ENCODE measurements at places on chromosomes 5 and 9.
A peak's percentile ranks its signal among the peaks of the same experiment; 100 is the strongest.

DNA sequence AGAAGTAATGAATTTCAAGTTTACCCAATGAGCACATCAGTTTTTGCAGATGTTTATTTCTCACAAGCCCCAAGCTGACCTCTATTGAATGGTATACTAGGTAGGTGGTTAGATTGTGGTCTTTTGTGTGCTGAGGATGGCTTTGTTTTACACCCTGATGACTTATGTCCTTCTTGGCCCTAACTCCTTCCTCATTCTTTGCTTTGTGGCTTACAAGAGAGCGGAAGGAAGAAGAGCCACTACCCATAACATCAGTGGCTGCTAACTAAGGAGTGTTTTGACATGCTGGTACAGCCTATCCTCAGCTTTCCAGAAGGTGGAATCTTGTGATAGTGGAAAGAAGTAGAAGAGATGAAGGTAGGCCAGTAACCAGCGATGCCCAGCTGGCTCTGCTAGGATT is 85.7 kb upstream of the NTRK2 start:
- no peak for DNase-seq

DNA sequence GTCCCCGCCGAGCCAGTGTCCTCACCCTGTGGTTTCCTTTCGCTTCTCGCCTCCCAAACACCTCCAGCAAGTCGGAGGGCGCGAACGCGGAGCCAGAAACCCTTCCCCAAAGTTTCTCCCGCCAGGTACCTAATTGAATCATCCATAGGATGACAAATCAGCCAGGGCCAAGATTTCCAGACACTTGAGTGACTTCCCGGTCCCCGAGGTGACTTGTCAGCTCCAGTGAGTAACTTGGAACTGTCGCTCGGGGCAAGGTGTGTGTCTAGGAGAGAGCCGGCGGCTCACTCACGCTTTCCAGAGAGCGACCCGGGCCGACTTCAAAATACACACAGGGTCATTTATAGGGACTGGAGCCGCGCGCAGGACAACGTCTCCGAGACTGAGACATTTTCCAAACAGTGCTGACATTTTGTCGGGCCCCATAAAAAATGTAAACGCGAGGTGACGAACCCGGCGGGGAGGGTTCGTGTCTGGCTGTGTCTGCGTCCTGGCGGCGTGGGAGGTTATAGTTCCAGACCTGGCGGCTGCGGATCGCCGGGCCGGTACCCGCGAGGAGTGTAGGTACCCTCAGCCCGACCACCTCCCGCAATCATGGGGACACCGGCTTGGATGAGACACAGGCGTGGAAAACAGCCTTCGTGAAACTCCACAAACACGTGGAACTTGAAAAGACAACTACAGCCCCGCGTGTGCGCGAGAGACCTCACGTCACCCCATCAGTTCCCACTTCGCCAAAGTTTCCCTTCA is 1.4 kb downstream of the GLIS3 start:
- peak; percentile 11 for DNase-seq

DNA sequence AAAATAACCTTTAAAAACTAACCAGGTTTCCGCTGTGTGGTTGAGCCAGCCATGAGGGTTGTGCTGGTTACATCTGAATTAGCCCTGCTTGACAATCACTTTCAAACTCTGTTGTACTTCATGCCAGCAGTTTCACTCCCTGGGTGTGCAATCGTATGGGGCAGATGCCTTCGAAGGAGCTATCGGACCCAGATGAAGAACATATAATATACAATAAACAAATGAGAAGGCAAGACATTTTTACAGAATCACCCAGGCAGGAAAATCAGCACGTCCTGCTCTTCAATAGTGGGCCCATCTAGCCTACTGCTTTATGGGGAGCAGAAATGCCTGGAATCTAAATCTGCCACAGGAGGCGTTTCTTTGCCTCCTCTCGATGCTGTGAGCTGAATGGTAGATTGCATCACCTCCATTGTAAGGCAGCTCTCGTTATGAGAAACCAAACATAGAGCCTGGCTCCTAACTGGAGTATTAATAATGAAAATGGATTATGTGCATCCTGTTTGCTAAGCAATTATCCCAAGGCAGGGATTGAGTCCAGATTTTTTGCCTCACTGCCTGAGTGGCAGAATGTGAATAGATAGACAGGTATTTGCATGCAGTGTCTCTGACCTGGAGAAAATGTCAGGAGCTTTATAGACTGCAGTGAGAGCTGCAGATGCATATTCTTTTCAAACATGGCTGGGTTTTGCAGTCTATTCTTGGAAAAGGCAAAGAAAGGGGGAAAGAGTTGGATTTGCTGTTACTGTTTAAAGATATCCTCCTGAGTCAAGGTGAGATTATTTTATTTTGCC is 143.3 kb upstream of the SMARCA2 start:
- no peak for DNase-seq

DNA sequence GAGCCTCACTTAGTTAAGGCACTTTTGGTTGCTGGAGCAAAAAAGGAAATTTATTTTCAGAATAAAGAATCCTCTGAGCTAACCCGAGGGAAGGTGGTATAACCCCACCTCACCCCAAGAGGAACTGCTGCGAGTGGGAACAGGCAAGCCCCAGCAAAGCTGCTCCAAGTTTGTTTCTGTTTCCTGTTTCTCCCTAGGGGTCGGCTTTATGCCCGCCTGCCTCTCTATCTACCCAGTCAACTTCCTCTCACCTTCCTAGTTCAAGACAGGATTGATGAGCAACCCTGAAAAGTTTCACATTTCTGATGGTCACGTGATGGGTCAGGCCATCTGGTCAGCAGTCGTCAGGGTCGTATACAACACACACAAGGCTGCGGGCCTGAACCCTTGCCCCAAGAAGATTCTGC is 31.1 kb downstream of the TRIO start:
- no peak for DNase-seq

DNA sequence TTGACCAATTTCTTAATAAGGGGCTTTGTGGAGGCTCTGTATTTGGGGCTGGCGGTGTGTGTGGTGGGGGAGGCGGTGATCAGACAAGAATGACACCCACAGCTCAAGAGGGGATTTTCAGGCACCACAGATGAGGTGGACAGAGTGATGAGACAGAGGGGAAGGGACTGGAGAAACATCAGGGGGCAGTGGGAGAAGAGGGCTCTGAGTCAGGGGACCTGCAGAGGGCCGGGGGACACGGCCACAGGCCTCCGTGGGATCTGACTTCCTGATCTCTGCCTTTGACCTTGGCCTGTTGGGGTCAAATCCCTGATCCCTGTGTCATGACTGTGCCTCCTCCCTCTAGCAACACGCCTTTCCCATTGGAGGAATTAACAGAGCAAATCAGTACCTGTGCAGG is 197.7 kb downstream of the C9orf50 start:
- no peak for DNase-seq

GRCh38 chr5:162107591-162107990 is 40.0 kb downstream of the GABRG2 start:
- DNase-seq = no peak

- DNase-seq = no peak
Observed at GRCh38 chr5:177449140-177450061, 2.8 kb downstream of the PRR7 start.

GRCh38 chr5:68170826-68171558 is 44.6 kb upstream of the PIK3R1 start:
- DNase-seq = no peak

DNA sequence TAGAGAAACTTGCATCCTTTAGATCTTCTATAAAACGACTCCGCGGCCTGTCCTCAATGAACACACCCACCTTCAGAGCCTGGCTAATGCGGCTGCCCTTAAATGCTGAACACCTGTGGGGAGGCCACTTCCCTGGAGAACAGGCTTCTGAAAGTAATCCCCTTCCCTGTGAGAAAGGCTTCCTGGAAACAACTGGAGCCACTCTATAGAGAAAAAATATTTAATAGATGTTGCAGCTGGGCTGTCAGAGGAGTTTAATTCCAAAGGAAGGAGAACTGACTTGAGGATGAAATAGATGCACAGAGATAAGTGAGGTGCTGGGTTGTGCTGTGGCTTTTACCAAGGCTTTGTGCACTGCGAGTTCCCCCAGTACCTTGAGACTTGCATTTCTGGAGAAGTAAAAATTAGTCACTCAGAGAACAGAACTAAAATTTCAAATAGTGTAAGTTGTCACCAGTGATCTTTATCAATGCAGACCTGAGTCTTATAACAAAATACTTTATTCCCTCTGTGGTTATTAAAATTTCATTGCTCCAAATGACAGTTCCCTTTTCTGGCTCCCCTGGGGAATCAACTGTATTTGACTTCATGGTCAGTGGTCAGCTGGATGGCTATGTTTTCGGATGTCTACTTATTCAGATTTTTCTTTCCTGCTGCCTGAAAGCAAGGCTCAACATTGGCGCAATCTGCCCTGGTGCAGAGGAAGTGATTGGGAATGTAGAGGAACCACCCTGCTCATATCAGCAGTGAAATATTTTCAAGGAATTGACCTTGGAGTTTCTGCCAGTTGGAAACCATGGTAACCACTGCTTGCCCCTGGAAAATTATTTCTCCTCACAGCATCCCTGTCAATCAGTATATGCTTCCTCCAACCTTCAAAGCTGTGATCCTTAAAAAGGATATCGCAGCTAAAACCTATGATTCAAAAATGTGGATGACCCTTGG is 238.8 kb downstream of the SMARCA2 start:
- DNase-seq = no peak

- DNase-seq = no peak
Observed at GRCh38 chr9:35659340-35659739, 1.2 kb downstream of the CCDC107 start.

GRCh38 chr5:149141957-149142851 is 911 bp downstream of the ABLIM3 start:
- DNase-seq = no peak

DNA sequence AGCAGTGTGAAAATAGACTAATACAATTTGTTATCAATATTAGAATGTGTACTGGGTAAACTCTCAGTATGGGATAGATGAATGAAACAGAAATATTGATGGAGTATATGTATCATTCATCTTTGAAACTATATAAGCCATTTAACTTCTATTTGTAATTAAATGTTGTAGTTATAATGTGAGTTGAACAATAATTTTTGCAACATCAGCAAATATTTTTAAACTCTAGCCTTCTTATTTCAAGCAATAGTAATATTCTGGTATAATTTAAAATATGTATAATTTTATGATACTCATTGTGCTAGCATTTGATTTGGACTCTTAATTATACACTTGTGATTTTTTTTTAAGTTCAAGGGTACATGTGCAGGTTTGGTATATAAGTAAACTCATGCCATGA is 59.6 kb upstream of the RGMB start:
- DNase-seq = no peak

DNA sequence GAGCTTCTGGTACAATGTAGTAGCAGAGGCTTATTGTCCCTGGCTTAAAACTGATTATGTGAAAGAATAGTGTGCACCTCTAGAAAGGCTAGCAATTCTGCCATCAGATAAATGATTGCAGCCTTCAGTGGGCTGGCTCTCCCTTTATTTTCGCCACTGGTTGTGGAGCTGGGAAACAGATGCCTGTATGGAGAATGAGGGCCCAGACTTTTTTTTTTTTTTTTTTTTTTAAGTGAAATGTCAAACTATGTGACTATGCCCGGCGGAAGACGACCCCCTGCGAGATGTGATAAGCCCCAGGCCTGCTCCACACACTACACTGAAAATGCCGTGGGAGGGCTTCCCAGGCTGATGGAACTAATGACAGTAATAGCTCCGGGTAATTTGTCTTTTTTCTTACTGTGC is 28.7 kb downstream of the ISL1 start:
- no peak for DNase-seq

GRCh38 chr9:127175764-127176163 is 53.3 kb upstream of the ANGPTL2 start:
- DNase-seq = no peak

DNA sequence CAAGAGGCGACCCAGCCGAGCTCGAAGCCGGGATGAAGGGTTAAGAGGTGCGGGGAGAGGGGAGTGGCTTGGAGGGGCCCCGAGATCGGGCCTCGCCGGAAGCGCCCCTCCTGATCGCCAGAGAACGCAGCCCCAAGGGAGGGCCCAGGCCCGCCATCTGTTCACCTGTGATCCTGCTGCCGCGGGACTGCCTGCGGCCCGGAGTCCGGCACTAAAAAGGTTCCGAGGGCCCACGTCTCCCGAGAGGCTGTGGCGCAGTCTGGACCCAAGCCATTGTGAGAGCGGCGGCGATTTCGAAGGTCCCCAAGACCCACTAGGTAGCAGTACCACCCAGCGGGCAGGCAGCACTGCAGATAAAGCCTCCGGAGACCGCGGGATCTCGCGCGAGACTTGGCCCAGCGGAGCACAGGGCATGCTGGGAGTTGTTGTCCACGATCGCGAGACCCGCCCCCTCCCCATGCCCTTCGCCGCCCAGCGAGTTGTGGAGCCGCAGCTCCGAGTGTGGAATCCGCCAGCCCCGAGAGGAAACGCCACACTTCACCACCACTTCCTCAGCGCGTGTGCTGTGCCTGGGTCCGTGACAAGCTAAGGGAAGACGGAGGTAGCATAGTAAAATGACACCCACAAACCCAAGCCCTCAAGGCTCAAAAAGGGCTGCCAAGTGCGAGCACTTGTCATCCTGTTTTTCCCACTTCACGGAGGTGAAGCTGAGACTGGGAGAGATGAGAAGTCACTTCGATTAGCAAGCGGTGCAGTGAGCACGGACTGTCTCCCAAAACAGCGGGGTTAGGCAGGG is at the start of gene KIAA1191:
Gene KIAA1191, minus strand, starts transcription at position 328 of the 796 bp plus-strand sequence. CDS start 2,256 bp downstream, outside the sequence.
- DNase-seq = peak; percentile 91

- DNase-seq = no peak
Observed at GRCh38 chr9:23672151-23672550, 153.9 kb downstream of the ELAVL2 start.

DNA sequence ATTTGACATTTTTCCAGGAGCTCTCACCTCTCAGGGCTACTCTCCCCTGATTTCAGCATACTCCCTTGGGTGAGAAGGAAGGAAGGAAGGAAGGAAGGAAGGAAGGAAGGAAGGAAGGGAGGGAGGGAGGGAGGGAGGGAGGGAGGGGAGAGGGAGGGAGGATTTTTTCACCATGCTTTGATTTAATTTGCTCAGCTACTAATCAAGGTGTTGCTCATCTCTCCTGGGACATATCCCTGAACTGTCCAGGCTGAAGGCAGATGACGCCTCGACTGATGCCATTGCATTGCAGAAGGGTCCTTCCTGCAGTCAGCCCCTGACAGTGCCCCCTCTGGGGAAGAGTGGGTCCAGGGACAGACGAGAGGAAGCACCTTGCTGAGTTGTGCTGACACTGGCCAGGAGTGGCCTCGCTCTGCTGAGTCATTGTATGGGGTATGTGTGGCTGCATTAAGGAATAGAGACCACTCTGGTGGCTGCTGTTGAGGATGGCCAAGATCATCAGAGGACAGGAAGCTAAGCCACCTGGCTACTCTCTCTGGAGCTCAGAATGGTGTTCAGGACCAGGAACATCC is 43.6 kb upstream of the CRB2 start:
- DNase-seq = no peak

DNA sequence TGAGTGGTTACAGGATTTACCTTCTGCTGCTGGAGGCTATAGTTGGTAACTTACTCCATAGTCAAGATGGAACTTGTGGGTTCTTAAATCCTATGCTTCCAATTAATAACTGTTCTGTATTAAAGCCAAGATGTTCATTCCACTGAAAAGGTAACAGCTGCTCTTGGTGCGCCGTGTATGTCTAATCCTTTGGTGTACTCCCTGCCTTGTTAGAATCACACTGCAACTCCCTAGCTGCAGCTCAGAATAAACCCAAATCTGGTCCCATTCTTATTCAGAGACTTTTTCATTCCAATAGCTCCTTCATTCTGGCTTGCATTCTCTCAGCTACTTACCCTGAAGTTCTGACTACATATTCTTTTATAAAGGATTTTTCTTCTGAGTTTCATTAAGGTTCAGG is 1355.5 kb downstream of the MAT2B start:
- DNase-seq = no peak
